ENCODE measurements at places on chromosomes 12 and 14.

GRCh38 chr12:124678421-124678893, 111.0 kb upstream of the NCOR2 start:
- DNase-seq, result no peak

- DNase-seq, result no peak
Observed at GRCh38 chr14:62667421-62667914, 377.8 kb downstream of the KCNH5 start.

GRCh38 chr12:29572464-29572863, 75.0 kb upstream of the OVCH1 start:
- DNase-seq, result no peak

DNA sequence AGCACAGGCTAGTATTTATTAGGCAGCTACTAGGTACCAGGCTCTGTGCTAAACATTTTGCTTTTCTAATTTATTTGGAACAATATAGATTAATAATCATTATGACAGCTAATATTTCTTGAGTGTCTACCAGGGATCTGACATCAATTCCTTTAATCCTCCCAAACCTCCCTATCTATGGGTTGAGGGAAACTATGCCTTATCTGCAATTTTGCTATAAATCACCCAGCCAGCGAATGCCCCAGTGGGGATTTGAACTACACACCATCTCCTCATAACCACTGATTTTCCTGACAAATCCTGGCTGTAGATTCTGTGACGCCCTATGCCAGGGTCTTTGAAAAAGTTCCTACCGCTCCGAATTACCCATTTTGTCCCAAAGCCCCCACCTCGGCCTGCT, 21.4 kb upstream of the PLEKHG3 start:
- DNase-seq, result no peak

DNA sequence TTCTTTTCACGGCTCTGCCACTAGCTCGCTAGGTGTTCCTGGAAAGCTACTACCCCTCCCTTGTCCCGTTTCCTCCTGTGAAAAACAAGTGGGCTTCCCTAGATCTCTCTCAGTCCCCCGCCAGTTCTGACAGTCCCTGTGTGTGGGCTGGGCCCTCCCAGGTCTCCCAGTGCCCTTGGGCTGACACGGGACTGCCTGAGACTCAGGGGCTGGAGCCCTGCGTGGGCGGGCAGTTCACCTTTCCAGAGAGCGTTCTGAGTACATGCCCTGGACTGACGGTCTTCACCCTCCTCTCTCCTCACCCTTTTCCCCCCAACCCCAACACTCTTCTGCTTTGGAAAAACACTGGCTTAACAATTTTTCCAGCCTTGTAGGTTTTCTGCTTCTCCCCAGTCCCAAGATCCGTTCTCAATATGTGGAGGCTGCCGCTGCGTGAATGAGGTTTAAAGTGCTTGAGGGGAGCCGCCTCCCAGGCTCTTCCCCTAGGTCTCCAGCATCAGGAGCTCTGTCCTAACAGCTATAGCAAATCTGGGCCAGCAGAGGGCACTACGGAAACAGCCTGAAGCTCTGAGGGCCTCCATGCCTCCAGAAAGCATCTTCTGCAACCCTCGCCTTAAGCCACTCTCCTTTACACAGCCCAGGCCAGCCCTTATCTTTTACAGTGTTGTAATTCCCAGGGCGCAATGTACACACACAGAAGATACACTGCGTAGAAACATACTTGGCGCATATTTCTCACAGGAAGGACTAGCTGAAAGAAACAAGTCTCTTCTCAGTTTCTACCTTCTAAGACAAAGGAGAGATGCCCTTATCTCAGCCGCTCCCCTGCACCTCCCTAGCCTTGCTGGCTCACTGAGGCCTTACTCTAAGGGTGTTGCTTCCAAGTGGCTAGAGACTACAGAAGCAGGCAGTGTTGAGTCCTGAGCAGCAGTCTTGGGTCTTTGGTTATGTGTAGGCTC, 10.4 kb upstream of the DCD start:
- no peak for DNase-seq

- no peak for DNase-seq
Observed at GRCh38 chr12:112112409-112113133, 4.0 kb upstream of the NAA25 start.

DNA sequence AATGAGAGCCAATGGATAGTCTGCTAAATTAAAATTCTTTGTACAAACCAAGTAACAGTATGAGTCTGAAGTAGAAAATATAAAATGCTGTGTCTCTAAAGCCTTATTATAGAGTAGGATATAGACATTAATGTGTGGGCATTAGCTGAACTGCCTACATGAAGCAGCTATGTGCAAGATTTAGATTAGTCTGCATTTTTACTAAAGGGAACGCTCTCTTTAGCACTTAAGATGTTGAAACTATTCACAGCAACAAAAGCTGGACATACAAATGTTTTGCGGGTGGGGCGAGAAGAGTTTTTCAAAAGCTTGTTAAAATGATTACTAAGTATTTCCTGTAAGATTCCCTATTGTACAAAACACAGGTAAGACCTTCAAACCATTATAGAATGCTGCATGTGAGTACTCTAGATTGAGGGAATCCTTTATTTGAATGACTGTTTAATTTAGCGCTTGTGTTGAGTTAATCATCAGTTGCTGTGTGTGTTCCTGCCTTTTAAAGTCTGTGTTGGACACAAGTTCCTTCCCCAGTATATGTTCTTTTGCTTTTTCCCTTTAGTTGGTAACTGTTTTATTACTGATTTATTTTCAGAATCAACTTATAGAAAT, 87.1 kb downstream of the RAD52 start:
- DNase-seq, result no peak

DNA sequence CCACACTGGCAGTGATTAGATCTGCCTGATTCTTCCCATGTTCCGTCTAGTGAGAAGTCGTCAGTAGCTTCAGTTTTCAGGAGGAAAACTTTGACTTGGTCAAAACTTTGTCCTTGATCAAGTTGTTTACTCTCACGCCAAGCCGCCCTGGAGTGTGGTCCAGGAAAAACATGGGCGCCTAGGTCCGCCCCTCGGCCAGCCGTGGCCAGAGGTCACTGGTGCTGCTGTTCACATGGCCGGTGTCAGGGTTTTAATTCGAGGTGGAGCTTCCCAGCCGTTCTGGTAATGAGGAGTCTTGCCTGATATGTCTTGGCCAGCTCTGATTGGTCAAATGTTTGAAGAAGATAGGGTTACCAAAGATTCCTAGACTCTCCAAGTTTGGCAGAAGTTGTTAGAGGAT, 71.5 kb downstream of the PPP2R5C start:
- no peak for DNase-seq

- no peak for DNase-seq
Observed at GRCh38 chr12:43841253-43841652, 5.4 kb downstream of the TMEM117 start.

- DNase-seq, result peak; percentile 84
Observed at GRCh38 chr12:14384783-14385638, 19.5 kb downstream of the ATF7IP start.

DNA sequence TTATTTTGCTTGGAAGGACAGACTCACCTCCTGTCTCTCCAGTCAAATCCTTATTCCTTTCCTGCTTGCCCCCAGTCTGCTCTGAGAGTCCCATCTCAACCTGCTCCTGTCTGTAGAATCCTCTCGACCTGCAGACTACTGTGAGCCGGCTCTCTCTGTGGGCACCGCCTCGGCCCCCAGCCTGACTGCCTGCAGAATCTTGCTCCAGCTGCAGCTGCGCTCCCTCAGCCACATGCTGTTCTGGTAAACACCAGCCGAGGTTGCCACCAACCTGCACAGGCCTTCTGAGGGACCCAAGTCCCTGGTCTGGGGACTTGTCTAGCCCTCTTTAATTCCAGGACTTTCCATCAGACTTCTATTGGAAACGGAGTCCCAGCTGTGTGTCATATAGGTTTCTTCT, 44.8 kb upstream of the PRMT8 start:
- no peak for DNase-seq

Measured in fibroblast of skin of left biceps (primary cell).